ENCODE measurements at places on chromosomes 1 and 21.

DNA sequence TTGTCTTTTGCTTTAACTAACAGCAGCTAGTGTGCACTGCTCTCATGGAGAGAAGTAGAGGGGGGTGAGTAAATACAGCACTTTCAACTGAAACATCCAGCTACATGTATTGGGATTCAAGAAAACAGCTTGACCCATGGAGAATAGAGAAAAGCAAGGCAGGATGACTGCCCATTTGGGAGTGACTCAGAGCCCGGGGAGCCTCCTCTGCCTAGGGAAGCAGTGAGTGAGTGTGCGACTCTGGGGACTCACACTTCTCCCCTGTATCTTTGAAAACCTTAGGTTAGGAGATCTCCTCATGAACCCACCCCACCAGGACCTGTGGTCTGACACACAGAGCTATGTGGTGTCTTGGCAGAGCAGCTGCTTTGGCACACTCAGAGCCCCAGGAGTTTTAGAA, 82.0 kb upstream of the PTGFR start:
- DNase-seq: peak; percentile 19

DNA sequence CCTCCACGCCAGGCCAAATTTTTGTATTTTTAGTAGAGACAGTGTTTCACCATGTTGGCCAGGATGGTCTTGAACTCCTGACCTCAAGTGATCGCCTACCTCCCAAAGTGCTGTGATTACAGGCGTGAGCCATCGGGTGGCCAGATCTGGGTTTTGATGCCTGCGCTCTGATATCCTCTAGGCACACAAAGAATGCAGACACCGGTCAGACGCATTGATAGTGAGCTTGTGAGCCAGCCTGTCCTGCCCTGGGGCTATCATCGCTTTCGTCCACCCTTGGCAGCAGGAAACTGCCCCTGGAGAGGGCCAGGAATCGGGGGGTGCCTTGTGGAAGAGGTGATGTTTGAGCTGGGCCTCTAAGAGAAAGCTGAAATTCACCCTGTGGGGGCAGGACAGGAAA, 4.0 kb downstream of the FBLIM1 start:
- no peak for DNase-seq

- DNase-seq: no peak
These were observed 472.0 kb downstream of the SMYD3 start for GRCh38 chr1:246035060-246035541.

DNA sequence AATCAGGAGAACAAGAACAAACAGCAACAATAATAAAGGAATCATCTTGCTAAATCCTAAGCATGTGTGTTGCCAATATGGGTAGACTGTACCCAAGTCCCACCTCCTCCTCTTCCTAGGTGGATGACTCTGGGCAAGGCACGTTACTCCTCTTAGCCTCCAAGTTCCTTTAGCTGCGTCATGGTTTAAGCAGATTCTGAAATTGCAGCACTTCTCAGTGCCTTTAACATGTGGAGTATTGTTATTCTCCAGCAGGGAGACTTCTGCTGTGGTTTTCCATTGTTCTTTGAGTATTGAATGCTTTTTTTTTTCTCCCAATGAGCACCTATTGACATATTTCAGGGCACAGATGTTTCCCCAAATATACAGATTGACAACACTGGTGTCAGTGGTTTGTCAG, 15.5 kb downstream of the ARHGEF10L start:
- DNase-seq: no peak
